K562 (cell line): ENCODE measurements at places on chromosomes 11 and 22. TPM values are rescaled to one million over a fixed set of nuclear protein-coding genes. Genes with fewer than 3 reads are reported as not detected.

The KIF18A gene
- 22.1 and 22.5 TPM in 2 replicates for total RNA-seq

The DEUP1 gene
- total RNA-seq, result 6.4 and 8.6 TPM in 2 replicates

The OR5J2 gene
- total RNA-seq, result not detected in 2 replicates

DNA sequence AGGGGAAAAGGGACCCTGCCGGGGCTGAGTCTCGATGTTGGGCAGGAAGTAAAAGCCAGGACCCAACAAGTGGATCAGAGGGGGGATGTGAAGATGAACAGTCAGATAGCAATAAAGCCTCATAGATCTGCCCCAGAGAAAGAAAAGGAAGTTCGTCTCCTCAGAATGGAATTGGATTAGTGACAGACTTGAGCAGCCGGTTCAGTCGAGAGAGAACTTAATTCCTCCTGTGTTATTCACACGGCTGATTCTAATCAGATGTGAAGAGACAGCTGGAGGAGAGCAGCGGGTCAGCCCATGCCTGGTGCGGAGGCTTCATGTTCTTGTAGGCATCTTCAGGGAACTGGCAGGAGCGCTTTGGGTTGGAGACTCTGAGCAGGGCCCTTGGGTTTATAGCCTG is 29.3 kb upstream of the CABP7 start:
- H3K4me3 ChIP-seq, result no peak overlapping the region
- no peaks in the 10 kb centered on the region for H3K27me3 ChIP-seq
- DNase-seq, result no peak

DNA sequence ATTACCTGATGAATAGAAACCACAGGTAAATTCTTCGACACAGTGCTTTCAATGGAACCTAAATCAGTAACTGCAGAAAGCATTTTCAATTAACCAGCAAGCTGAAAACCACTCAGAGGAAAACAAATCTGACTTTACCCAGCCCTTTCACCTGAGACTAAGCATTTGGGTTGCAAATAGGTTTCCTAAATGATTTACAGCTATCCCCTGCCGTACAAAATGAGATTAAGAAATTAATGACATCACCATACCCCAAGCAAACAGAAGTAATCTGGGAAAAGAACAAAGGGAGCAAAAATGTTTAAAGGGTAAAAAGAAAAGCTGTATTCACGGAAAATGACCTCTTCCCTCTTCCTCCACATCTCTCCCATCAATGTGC is 584 bp downstream of the NOX4 start:
- no peak for DNase-seq
- H3K27ac ChIP-seq, result no peak overlapping the region
- no peaks in the 10 kb centered on the region for H3K27me3 ChIP-seq
- H3K36me3 ChIP-seq, result no peaks in the 10 kb centered on the region
- no peaks in the 10 kb centered on the region for H3K4me1 ChIP-seq

GRCh38 chr22:19730198-19730597 is 6.9 kb downstream of the GP1BB start:
- no peak for DNase-seq
- H3K4me3 ChIP-seq, result no peak overlapping the region
- no peaks in the 10 kb centered on the region; the same call in 2 of the 3 replicates for H3K27me3 ChIP-seq

DNA sequence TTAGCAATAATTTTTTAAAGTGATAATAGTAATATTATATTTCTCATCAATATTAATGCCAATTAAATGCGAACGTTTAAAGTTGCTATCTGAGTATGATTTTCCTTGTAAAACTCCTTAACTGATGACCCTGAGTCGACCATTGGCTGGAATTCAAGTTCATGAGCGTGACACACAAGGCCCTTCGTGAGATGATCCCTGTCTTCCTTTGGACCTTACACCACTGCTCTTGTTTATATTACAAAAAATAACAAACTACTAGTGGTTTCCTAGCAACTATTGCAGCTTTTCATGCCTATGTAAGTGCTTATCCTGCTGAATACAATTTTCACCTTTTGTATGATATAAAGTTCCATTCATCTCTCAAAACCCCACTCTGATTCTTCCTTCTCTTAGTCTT is 752.9 kb downstream of the CNTN5 start:
- H3K4me3 ChIP-seq, result no peak overlapping the region
- H3K36me3 ChIP-seq, result no peaks in the 10 kb centered on the region
- H3K27ac ChIP-seq, result no peak overlapping the region
